ENCODE measurements at places on chromosomes 5 and 9. TPM values are rescaled to one million over a fixed set of nuclear protein-coding genes. Genes with fewer than 3 reads are reported as not detected.

Gene ANKRD55
- polyA plus RNA-seq, result 0.10 TPM

Gene HTR1A
- not detected for polyA plus RNA-seq

DNA sequence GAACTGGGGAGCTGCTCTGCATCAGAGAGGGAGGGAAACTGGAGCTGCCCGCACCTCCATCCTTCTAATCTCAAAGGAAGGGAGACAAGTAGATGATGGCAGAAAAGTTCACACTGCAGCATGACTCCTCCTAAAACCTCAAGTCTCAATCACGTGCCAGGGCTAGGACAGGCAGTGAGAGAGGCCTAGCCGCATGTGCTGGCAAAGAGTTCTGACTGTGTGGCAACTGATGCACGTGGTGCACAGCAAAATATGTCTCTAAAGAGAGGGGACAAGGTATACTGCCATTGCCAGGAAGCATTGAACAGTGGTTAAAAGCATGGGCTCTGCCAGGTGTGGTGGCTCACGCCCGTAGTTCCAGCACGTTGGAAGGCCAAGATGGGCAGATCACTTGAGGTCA lies 38.1 kb downstream of the FBXO10 start:
- no peak for DNase-seq

Gene SIMC1
- polyA plus RNA-seq, result 5.4 TPM

DNA sequence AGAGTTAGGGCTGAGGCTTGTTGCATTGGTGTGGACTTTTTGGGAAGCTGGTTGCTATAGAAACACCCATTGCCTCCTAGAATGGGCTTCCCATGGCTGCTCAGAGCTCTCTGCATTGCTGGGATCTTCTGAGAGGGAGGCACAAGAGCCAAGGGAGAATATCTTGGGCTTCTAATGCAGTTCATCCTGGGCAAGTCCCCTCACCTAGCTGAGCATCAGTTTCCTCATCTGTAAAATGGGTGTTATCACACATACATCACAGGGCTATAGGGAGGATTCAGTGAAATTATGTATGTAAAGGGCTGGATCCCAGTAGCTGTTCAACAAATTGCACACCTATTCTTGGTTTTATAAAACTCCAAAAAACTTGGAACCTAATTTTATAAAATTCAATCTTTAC lies 106.1 kb upstream of the ALDH1B1 start:
- no peak for DNase-seq

Gene PARP8
- polyA plus RNA-seq, result 0.11 TPM

- DNase-seq, result no peak
Measured at GRCh38 chr5:107518616-107519015, 152.1 kb downstream of the EFNA5 start.

GRCh38 chr5:154467655-154468354 lies 10.2 kb downstream of the HAND1 start:
- peak; percentile 31 for DNase-seq

- DNase-seq, result no peak
Measured at GRCh38 chr5:177473443-177474001, at the start of gene DBN1. Gene DBN1, minus strand, starts transcription at chr5:177473634. Its CDS starts 113 bp downstream, at chr5:177473521.

DNA sequence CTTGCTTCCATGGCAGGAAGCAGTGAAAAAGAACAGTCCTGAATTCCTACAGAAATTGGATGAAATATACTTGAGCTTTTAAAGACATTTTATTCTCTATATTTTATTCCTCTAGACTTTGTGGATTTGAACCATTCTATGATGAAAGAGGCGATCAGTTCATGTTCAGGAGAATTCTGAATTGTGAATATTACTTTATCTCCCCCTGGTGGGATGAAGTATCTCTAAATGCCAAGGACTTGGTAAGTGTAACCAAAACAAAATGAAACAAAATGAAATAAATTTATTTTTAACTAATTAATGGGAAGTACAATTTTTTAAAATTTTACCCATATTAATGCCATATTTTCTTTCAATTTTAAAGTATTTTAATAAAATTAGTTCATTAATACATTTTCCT lies 34.1 kb downstream of the STARD4 start:
- no peak for DNase-seq

Gene EPB41L4B
- 15.1 TPM for polyA plus RNA-seq

- no peak for DNase-seq
Measured at GRCh38 chr9:84485539-84485938, 145.0 kb upstream of the SLC28A3 start.

DNA sequence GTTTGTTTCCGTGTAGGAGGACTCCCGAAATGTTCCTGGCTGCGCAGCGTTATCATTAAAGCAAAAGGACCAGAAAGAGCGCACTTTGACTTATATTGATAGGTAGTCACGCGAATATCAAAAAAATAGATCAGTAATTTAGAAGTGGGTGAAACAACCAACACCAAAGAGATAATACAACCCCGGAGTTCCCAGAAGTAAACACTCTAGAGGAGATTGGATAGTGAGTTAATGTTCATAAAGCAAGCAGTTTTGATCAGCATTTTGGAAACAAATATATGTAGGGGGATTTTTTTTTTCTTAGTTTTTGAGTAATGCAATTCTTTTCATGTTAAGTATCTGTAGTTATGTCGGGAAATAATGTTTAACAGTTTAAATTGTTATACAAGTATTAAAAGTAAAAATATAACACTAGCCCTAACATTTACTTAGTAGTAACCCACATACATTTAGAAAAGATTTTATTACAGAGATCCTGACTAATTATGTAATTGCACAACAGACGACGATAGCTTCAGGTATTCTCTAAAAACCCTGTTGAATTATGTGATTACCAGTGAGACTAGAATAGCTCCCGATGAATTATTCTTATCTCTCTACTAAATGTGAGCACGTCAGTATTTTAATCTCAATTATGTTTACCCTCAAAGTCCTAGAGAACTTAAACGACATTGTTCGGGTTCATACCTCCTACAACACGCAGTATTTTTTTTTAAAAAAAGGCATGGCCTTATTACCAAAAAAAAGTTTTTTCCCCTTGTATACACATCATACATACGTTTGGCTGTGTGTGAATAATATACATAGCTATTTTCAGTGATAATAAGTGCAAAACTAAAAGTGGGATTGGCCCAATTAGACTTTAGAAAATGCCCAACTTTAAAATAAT lies 9.4 kb upstream of the NFIB start:
- DNase-seq, result no peak

GRCh38 chr9:15426019-15426418 lies 3.3 kb downstream of the SNAPC3 start:
- DNase-seq, result no peak

Gene PHF24
- polyA plus RNA-seq, result not detected

GRCh38 chr9:134176599-134176968 lies 12.2 kb upstream of the RNU6ATAC start:
- no peak for DNase-seq

DNA sequence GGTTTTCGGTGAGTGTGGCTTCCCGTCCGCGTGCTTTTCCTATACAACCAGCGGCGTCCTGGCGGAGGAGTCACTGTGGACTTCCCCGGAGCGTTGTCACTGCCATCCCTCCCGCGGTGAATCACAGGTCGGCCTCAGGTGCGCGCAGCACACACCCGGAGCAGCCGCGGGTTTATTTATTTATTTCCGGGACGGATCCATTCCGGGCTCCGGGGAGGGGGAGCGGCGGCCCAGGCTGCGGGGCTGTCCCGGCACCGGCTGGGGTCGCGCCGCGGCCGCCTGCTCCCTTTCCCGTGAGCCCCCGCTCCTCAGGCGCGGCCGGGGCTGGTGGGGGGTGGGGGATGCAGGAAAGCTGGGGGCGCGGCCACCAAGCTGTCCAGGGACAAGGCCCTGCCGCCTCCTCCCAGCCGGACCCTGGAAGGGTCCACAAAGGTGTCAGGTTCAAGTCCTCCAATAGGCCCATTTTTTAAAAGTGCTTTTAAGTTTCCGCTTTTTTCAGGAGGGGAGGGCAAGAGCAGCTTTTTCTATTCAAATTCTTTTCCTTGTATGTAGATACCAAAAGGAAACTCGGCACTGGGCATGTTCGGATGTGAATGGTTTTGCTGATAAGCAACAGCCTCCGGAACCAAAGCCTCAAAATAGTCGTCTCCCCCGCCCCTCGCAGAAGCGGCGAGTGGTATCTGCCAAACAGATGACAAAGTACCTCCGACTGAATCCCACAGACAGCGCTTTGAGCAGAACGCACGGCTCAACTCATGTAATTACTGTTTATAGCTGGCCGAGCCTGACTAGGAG lies 192.5 kb downstream of the CD180 start:
- peak; percentile 96 for DNase-seq

Gene SLC46A2
- not detected for polyA plus RNA-seq

Gene ITK
- not detected for polyA plus RNA-seq

DNA sequence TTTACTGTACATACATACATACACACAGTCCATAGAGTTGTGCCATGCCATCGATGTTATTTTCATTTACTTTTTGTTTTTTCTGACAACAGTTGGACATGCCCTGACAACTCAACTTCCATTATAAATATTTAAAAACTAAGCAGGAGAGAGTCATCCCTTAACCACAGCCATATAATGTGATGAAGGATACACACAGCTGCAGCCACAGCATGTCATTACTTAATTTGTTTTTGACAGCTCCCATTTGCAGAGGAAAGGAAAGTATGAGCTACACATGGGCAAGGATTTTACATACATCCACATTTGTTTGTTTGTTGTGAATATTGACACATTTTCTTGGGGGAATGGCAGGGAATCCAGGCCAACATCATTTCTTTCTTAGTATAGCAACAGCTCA lies 91.5 kb upstream of the TUT7 start:
- DNase-seq, result no peak

Gene ANKRA2
- polyA plus RNA-seq, result 33.6 TPM

Gene GNA14
- not detected for polyA plus RNA-seq

GRCh38 chr5:38543886-38544285 lies 12.6 kb downstream of the LIFR start:
- no peak for DNase-seq

- no peak for DNase-seq
Measured at GRCh38 chr5:80097451-80097850, 62.3 kb downstream of the THBS4 start.

Gene PCDHB9
- polyA plus RNA-seq, result 0.17 TPM

- no peak for DNase-seq
Measured at GRCh38 chr5:140966293-140967225, at the start of gene PCDHAC2. Gene PCDHAC2, plus strand, starts transcription at chr5:140966476. Its CDS starts 291 bp downstream, at chr5:140966767.

GRCh38 chr5:71483355-71483754 lies 27.9 kb downstream of the BDP1 start:
- DNase-seq, result peak; percentile 69

DNA sequence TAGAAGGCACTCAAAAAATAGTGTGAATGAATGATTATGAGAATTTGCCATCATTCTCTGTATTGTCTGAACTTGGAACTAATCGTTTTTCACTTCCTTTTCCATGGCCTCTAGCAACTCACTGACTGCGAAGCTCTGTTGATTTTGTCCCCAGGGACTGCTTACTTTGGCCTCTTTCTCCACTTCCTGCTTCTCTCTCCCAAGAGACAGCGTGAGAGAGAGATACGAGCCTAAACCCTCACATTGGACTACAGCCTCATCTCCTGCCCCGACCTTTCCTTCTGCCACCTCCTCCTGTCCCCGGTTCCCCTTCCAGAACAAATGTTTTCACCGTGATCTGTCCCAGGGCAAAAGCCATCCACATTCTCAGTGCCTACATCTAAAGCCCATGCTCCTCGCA lies 300.8 kb upstream of the PANK3 start:
- DNase-seq, result no peak

Gene IFNA4
- not detected for polyA plus RNA-seq

GRCh38 chr5:133247151-133247709 lies 195.4 kb downstream of the HSPA4 start:
- DNase-seq, result no peak

DNA sequence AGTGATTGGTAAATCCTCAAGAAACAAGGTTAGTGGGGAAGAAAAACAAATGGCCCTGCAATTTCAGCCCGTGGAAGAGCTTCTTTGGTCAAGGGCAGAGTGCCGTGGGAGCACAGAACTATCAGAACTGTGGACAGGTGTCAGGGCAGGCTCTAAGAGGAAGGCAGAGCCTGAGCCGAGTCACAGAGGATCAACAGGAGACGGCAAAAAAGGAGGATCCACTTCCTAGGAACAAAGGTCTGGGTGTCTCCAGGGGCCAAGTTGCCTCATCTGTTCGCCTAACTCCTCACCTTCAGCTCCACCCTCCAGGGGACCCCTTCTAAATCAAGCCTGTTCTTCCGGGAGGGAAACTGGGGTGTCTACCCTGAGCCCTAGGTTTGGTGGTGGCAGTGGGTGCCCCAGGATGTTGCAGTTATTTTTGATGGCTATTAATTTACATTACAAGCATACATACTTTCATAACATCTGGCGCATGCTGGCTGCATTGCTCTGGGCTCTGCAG lies 88.0 kb downstream of the FEM1C start:
- no peak for DNase-seq

DNA sequence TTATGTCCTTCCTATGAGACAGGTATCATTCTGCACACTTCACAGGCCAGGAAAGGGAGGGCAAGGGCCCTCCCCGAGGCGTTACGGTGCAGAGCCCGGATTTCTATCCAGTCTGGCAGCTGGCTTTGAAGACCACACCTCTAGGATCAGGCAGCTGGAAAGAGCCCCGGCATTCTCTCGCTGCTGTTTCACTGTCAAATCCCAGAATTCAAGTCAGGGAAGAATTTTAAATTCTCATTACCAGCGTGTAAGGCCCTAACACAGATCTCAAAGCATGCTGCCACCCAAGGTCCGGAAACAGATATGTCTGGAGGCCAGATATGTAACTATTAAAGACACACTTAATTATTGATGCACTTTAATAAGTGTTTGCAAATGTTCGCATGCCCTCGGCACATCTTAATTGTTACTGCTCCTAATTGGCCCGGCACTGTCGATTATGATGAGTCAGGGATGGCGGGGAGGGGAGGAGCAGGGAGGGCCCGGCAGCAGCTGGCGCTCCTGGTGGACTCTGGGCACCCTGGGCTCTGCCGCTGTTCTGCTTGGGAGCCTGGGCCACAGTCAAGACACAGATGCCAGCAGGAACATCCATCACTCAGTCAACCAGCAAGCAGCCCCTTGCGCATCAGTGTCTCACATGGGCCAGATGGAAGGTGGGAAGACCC lies 76.3 kb upstream of the BARHL1 start:
- no peak for DNase-seq

Gene HAPLN1
- polyA plus RNA-seq, result not detected

Gene GPX3
- polyA plus RNA-seq, result 1,506 TPM

DNA sequence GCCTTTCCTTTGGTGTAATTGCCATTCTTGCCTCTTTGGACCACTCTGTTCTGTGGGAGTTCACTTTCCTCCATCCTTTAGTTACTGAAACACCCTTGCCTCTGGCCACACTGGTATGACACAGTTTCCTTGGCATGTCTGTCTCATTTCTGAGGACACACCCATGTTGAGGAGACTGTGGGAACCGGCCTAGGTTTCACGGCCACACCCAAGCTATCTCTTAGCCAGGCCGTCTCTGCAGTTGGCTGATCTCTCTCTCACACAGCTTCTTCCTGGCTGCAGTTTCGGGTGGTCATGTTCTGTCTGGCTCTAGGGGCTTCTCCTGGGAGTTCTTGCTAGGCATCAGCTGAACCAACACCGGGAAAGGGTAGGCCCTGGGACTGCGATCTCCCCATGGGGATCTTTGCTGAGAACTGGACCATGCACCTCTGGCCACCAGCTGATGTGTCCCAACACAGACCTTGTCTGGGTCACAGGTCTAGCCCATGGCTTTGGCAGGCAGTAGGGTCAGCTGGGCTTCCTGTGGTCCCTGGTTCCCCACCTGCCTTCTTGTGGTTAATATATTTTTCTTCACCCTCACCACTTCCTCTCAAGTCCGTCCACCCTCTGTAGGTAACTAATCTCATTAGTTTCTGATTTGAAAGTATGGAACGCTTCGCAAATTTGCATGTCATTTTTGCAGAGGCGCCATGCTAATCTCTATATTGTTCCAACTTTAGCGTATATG lies 24.9 kb downstream of the ARHGEF37 start:
- DNase-seq, result no peak
